ENCODE measurements at places on chromosomes 1 and 21. TPM values are rescaled to one million over a fixed set of nuclear protein-coding genes. Genes with fewer than 3 reads are reported as not detected.

DNA sequence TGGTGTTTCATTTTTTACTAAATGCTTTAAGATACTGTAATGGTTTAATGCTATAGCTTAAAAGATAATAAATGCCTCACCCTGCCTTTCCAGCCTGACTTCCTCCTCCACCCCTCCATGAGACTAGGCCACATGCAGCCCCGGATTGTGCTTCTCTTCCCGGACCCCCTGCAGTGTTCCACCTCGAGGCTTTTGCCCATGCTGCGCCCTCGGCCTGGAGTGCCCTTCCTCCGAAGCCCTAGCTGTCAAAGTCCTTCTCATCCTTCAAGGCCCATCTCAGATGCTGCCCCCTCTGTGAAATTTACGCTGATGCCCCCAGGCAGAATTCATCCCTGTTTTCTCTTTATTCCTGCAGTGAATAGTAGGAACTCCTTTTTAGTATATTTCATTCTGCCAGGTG, 98.5 kb downstream of the ATP5PO start:
- no peak for DNase-seq

GRCh38 chr1:232893481-232894313, 56.7 kb upstream of the NTPCR start:
- no peak for DNase-seq

DNA sequence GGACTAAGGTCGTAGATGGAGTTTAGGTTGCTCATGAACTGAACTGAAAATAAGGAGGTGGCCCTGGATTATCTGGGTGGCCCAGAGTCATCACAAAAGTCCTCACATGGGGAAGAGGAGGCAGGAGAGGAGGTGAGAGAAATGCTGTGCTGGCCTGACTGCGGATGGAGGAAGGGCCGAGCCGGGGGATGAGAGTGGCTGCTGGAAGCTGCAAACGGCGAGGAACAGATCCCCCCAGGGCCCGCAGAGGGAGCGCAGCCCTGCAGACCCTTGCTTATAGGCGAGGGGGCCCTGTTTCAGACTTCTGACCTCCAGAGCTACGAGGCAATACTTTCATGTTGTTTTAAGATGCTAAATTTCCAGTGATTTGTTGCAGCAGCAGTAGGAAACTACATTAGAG, 102.7 kb upstream of the C1orf174 start:
- no peak for DNase-seq

DNA sequence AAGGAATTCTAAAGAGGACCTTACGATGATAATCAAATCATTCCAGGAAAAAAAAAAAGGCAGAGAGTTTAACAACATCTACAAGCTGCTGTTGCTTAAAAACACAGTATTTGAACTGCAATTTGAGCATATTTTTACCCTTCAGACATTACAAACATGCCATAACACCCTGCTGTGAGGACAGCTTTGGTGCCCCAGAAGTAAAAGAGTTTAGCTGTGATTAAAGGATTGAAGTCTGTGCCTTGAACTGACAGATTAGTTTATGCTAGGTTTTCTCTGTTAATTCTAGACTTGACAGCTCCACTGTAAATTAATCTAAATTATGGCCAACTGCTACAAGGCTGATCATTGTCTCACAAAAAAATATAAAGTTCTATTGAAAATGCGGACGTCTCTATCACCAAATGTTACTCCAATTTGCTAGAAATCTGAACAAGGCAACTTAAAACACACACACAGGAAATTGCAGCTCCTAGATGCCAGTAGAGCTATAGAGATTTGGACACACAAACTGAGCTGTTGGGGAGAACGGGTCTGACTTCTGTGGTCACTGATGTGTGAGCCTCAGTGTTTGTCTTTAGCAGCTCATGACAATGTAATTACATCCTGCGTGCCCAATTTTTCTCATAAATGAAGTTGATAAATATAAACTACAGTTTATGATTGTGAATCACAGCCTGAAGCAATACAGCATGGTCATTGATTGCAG, 217.9 kb downstream of the NTNG1 start:
- DNase-seq = no peak

DNA sequence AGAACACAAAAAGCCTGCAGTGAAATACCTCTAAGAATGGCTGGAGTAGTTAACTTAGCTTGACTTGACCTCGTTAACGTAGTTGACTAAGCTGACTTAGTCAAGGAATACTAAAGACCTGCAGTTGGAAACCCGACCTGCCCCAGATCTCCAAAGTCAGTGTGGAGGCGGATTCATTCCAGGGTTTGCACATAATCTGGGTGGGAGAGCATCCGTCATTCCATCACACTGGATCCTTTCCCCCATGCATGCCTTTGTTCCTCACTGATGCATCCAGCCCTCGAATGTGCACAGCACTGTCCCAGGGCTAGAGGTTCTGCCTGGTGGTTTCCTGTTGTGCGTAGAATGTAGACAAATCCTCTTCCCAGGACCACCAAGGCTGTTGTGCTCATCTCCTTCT, 76.4 kb downstream of the KCNN3 start:
- DNase-seq = no peak

DNA sequence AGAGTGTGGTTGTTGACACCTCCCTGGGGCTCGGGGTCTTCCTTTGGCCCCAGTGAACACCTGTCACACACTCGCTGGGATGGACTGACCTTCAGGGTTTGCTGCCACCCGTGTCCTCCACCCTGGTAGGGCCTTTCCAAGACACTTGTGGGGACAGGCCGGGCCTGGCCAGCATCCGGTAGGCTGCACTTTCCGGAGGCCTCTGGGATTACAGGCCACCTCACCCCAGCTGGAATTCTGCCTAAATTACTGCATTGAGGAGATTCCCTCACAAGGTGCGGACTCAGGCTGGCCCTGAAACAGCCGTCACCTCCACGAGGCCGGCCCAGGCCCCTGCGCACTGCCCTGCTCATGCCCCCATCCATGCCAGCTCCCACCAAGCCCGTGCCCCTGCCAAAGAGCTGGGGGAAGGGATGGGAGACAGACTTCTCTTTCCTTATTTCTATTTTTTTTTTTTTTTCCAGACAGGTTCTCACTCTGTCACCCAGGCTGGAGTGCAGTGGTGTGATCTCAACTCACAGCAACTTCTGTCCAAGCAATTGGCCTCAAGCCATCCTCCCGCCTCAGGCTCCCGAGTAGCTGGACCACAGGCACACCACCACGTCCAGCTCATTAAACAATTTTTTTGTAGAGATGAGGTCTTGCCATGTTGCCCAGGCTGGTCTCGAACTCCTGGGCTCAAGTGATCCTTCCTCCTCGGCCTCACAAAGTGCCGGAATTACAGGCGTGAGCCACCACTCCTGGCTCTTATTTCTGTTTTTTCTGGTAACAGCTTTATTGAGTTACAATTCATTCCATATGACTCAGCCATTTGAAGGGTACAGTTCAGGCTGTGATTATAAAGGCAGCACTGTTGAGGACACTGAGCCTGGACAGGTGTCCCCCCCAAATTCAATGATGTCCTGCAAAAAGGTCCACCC, 11.3 kb downstream of the CSTB start:
- DNase-seq = no peak

GRCh38 chr1:206771338-206771692, 742 bp downstream of the IL19 start:
- DNase-seq = no peak

- DNase-seq = no peak
Observed at GRCh38 chr1:209363112-209363511, 220.4 kb upstream of the CAMK1G start.

DNA sequence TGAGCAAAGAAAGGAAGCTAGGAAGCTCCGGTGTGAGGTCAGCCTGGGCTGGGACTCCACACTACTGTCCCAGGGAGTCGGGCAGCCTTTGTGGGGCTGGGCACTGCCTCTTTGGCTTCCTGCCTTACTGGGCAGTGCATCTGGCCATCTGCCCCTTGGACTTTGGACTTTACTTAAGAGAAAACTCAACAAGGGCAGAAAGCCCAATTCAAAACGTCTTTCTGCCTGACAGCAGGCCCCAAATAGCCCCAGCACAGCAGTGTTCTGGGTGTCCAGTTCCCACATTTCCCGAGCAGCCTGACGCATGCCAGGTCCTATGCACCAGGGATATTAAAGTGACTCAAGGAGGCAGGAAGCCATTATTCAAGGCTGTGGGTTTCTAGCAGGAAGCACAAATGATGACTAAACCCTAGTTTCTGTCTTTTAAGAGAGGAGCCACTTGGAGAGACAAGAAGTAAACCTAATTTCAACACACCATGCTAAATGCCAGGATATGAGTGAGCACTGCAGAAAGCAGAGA, 37.9 kb upstream of the EDEM3 start:
- DNase-seq = peak; percentile 59

- no peak for DNase-seq
Observed at GRCh38 chr1:18549106-18549505, 68.4 kb downstream of the KLHDC7A start.

- DNase-seq = no peak
Observed at GRCh38 chr21:28749536-28749935, 243.1 kb downstream of the LTN1 start.

DNA sequence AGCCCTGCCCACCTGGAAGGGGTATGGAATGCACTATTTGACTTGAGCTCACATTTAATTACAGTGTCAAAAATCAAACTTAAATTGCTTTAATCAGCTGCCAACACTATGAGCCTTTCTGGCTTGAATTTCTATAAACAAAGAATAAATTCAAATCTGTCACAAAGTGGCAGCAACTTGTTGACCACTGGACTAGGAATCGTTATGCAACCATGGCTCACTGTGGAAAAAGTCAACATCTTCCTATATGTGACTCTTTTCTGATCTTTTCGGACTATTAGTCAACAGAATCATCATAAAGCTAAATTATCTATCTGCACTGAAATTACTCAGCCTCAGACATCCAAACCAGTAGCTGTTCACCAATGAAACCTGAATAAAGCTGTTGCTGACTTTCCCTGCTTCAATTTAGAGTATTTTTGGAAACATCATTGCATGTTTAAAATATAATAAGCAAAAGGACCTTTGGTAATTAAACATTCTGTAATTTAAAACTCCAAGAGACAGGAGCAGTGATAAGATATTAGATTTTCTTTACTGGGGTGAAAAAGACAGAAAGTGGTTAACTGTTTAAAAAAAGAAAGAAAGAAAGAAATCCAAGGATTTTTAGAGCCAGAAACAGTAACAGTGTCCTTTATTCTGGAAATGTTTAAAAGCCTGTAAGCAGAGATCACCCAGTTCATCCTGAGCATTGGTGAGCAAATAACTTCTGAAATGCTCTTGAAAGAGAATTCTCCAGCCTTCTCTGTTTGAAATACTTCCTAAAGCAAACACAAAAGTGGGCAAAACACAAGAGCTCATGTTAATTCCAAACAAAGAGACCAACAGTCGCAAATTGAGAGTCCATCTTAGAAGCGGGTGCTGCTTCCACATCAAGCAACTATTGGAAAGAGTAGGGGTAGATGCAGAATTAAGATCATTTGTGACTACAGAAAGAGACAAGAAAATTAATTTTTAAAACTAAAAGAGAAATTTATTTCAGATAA, 26.2 kb upstream of the ERG start:
- DNase-seq = no peak

DNA sequence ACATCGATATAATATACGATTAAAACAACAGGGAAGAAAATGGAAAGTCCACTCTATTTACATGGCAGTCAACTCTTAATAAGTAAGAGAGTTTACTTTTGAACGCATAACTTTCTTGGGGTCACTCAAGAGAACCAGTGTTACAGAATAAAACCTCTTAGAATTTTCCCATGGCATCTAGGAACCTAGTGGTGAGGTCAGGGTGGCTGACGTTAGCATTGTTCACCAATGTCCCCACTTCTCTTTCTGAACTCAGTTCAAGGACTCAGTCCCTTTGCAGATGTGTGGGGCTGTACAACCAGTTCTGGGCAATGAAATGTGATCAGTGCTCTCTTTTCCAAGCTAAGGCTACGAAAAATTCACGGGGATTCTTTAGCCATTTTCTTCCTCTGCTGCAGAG, 2.6 kb upstream of the RNF2 start:
- DNase-seq = no peak

GRCh38 chr1:19120070-19120469, 90.0 kb downstream of the UBR4 start:
- no peak for DNase-seq

DNA sequence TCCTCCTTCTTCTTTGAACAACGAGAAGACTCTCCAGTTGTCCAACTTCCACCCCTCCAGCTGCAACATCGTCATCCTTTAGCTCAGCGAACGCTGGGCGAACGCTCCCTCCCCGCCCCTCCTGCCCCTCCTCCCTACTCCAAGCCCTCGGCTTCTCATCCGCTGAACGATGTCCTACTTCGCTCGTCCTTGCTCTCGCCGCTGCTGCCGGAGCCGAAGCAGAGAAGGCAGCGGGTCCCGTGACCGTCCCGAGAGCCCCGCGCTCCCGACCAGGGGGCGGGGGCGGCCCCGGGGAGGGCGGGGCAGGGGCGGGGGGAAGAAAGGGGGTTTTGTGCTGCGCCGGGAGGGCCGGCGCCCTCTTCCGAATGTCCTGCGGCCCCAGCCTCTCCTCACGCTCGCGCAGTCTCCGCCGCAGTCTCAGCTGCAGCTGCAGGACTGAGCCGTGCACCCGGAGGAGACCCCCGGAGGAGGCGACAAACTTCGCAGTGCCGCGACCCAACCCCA, at the start of gene BCAN:
Gene BCAN (plus strand): TSS at position 357 of the 504 bp plus-strand sequence. CDS start 3,938 bp downstream, outside the sequence.
- no peak for DNase-seq

- DNase-seq = no peak
Observed at GRCh38 chr1:203628201-203629015, 1.8 kb downstream of the ATP2B4 start.

- DNase-seq = no peak
Observed at GRCh38 chr1:98389809-98390208, 271.7 kb upstream of the SNX7 start.

- no peak for DNase-seq
Observed at GRCh38 chr1:26887125-26887524, 3.0 kb downstream of the GPN2 start.

DNA sequence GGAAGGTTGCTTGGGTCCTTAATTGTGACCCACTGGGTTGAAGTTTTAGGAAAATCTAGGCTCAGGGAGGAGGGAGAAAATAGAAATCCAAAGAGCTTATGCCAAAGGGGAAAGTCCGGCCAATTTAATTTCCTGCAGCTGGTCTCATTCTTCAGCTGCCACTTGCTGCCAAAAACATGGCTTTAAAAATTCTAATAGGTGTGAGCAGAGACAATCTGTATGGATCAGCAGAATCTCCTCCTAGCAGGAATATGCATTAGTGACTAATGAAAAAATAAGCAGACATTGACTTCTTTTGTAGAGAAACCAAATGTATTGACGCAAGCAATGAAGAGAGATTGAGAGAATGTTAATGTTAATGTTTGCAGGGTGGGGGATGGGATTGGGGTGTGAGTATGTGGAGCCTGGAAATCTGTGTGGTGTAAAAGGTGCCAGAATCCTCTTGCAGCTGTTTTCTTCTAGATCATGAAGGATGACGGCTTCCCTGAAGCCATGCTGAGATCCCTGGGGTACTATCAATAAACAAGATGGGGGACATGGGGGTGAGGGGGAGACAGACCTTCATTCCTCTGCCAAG, 35.3 kb downstream of the VWA5B1 start:
- peak; percentile 79 for DNase-seq

DYNLT5 gene
- not detected for polyA plus RNA-seq

FABP3 gene
- 174 TPM for polyA plus RNA-seq

SZT2 gene
- polyA plus RNA-seq = 15.4 TPM

DNAJC6 gene
- 1.2 TPM for polyA plus RNA-seq

FCGR3B gene
- 0.33 TPM for polyA plus RNA-seq

OR2M3 gene
- 0.04 TPM for polyA plus RNA-seq

All from muscle of arm (tissue), 14 donors.